ENCODE measurements at places on chromosomes 1 and 21.

DNA sequence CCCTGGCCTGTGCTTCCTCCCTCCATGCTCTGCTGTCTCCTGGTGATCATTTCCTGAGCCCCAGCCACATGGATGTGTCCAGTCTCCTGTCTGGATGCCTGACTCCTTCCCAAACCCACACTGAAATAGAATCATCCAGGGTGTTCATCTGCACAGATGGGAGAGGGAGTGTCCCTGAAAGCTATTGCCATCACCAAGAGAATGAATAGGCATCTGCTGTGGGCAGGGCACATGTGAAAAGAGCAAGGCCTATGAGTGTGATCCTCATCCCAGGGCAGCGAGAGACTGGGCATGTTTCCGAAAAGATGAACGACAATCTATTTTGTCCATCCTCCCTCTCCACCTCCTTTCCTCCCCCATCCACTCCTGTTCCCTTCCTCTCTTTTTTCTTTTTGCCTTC lies 5.0 kb downstream of the IGSF21 start:
- peak; percentile 53 for DNase-seq

GRCh38 chr1:116463730-116464129 lies 90.7 kb downstream of the ATP1A1 start:
- no peak for DNase-seq

DNA sequence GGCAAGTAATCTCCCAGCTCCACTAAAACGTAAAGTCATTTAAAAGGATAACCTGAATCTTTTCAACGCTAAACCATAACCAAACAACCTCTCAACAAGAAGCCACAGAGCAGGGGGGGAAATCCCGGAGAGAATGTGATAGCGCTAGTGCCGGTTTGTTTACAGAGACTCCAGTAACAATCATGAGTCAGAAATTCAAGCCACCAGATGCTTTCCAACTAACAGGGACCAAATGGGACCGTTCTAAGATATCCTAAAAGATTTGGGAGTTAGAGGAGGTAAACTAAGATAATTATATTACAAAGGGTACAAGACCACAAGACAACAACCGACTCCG lies 825 bp downstream of the DCAF8 start:
- peak; percentile 27 for DNase-seq

GRCh38 chr1:162565460-162565859 lies 3.9 kb downstream of the UAP1 start:
- DNase-seq: no peak

- no peak for DNase-seq
Observed at GRCh38 chr1:243549791-243550190, 293.9 kb downstream of the SDCCAG8 start.

GRCh38 chr1:239711768-239712167 lies 325.4 kb downstream of the CHRM3 start:
- no peak for DNase-seq

DNA sequence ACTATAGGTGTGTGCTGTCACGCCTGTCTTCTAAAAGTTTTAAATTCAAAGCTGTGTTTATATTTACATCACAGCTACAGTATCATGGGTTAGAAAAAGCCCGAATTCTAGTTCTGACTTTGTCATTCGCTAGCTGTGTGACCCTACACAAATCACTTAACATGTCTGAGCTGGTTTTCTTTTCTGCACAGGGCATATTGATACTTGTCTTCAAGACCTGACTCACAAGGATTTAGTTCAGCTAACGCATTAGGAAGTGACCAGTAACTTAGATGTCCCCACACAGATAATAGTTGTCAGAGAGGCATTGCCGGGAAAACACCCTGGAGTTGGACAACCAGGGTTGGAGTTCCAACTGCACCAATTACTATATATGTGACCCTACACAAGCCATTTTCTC lies 25.9 kb downstream of the GIPC2 start:
- no peak for DNase-seq

- DNase-seq: no peak
Observed at GRCh38 chr1:97893844-97894243, 27.0 kb downstream of the DPYD start.
